ENCODE measurements at places on chromosomes 13 and 19. TPM values are rescaled to one million over a fixed set of nuclear protein-coding genes. Genes with fewer than 3 reads are reported as not detected.

The TPRX2 gene
- total RNA-seq = not detected

The NTN5 gene
- 0.63 TPM for total RNA-seq

The GPR183 gene
- total RNA-seq = 991 TPM

The ZSCAN4 gene
- not detected for total RNA-seq

The SLC7A1 gene
- total RNA-seq = 4.9 TPM

The RASIP1 gene
- 0.10 TPM for total RNA-seq

The ENOX1 gene
- under 0.01 TPM for total RNA-seq

The PRSS57 gene
- 5.4 TPM for total RNA-seq

The CUL4A gene
- 59.3 TPM for total RNA-seq

The ETV2 gene
- total RNA-seq = not detected

The IGFL2 gene
- not detected for total RNA-seq

The PRR36 gene
- 0.10 TPM for total RNA-seq

The ZNF616 gene
- 1.2 TPM for total RNA-seq

The MZT1 gene
- 15.0 TPM for total RNA-seq
